Stimulated activated memory B cell treated with anti-CD40 and anti-IgM and Interleukin-4, amounts not matched to agents 10 μg/mL and 1 μg/mL and 100 μg/mL, for 72 hours (primary cell): ENCODE measurements at places on chromosomes 7 and 10.

DNA sequence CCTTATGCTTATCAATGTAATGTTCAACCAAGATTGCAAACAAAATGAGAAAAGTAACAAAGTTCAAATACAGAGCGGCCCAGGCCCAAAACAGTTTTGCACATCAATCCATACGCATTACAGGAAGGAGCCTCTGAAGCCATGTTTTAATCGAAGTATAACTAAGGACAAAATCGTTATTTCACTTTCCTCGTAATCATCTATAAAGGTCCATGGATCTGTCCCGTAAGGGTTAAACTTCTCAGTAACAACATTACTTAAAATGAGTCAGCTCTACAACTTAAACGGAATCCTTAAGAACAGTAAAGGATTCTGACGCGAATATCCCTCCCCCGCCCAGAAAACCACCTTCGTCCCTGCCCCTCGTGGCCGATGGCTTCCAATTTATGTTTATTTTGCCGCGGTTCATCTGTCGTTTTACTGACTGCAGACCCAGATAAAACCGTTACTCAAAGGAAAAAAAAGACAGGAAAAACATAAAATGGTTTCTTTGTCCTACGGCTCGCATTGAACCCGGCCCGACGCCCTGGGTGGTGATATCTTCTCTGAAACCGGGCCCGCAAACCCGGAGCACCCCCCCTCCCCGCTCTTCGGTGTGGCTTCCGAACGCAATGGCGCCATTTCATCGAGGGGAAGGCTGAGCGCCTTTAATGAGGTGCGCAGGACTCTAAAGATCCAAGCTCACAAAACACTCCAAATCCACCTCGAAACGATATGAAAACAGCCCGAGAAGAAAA, 1.1 kb downstream of the HNRNPA2B1 start:
- no peak for ATAC-seq
- H3K4me1 ChIP-seq, result peaks cover 50% of the 10 kb centered on the region
- H3K4me3 ChIP-seq, result peak overlapping the region; percentile 100
- H3K36me3 ChIP-seq, result peaks cover 64% of the 10 kb centered on the region
- H3K27me3 ChIP-seq, result no peaks in the 10 kb centered on the region
- H3K27ac ChIP-seq, result peak overlapping the region; percentile 100

DNA sequence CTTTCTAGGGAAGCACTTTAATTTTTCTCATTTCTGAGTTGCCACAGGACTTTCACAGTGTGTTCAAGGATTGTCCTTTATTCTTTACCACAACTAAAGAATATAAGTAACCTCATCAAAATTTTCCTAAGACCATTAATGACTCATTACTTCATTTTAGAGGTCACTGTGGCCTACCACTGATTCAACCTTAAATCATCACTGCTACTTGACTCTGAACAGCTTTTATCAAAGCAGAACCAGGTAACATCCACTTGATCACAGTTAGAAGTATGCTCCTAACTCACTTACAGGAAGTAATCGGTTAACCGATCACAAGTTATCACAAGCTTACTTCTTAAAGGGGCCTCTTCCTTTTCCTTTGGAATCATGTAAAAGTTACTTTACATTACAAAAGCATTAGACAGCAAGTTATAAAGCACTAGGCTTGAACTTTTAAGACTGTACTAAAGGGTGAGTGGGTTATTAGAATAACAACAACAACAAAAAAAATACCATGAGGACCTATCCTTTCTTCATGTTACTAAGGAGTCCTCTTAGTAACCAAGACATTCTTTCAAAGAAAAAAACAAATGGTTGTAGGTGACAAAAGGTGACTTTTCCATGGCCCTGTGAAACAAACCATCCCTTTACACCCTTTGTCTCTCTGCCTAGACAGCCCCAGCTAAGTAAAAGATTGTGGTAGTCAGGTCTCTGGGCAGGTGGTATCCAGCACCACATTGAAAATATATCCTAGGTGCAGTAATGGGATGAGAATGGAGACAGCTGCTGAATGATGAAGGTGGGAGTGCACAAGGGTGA, 40.0 kb upstream of the PDK4 start:
- H3K27ac ChIP-seq, result no peak overlapping the region
- no peaks in the 10 kb centered on the region for H3K36me3 ChIP-seq
- peak; percentile 74 for ATAC-seq
- no peaks in the 10 kb centered on the region for H3K27me3 ChIP-seq

- no peak overlapping the region for H3K4me3 ChIP-seq
- no peaks in the 10 kb centered on the region for H3K36me3 ChIP-seq
- H3K27ac ChIP-seq, result no peak overlapping the region
- no peaks in the 10 kb centered on the region for H3K27me3 ChIP-seq
- ATAC-seq, result no peak
- no peaks in the 10 kb centered on the region for H3K4me1 ChIP-seq
These were observed 155.1 kb upstream of the NEBL start for GRCh38 chr10:21052072-21052708.

DNA sequence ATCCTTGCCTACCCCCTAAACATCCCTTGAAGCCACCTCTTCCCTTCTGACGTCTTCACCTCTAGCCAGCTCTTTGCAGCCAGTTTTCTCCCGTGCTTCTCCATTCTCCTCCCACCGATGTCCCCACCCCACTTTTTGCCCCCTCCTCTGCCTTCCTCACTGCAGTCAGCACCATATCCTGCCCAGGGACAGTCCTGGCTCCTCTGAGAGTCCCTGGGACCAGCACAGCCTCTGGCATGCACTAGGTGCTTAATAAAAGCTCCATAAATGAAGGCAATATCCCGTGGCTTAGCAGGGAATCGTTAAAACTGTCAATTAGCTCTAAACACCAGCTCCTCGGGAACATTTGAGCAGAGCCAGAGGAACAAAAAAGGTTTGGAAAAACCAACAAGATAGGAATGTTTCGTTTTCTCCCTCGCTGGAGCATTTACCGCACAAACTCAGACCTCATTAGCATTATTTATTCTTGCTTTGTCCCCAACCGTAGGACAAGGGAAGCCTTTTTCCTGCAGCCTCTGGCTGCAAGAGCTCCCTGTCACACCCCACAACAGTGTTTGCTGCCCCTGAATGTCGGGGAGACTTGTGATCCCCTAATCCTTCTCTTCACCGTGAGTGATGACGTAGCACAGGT, 16.1 kb downstream of the MYL10 start:
- H3K36me3 ChIP-seq, result no peaks in the 10 kb centered on the region
- no peaks in the 10 kb centered on the region for H3K4me1 ChIP-seq
- peaks cover 62% of the 10 kb centered on the region for H3K27me3 ChIP-seq
- no peak overlapping the region for H3K27ac ChIP-seq
- no peak overlapping the region for H3K4me3 ChIP-seq
- ATAC-seq, result no peak

DNA sequence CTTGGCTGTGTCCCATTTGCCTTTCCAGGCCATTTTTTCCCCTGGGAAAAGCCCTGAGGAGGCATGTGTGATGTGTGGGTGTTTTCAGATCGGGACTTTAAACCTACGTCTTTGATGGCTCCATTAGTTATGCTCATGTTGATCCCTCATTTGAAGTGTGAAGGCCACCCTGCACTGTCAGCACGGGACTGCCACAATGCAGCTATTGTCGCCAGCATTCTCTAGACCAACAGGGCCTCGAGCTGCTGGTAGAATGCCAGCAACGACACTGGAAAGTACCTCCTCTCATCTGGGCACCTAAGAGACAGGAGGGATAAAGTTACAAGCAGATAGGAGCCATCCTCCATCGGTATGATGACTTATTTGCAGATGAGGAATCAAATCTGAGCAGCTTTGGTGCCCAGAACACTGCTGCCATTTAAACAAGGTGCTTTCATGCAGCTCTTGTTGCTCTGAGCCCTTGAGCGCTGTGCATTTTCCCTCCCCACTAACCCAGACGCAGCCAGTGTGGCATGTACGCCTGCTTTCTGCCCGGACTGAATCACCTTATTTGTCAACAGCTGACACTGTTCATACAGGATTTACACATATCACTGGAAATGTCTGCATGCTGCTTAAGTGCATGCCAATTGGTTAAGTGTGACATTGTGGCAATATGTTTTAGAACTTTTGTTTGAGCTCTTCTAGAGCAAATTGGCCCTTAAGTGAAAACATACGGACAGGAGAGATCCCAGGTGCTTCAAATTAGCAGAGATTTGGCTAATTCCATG, 175.0 kb upstream of the PITRM1 start:
- H3K27ac ChIP-seq, result no peak overlapping the region
- no peak for ATAC-seq
- H3K27me3 ChIP-seq, result peaks cover 47% of the 10 kb centered on the region
- H3K4me3 ChIP-seq, result no peak overlapping the region
- H3K4me1 ChIP-seq, result peaks cover 6% of the 10 kb centered on the region

DNA sequence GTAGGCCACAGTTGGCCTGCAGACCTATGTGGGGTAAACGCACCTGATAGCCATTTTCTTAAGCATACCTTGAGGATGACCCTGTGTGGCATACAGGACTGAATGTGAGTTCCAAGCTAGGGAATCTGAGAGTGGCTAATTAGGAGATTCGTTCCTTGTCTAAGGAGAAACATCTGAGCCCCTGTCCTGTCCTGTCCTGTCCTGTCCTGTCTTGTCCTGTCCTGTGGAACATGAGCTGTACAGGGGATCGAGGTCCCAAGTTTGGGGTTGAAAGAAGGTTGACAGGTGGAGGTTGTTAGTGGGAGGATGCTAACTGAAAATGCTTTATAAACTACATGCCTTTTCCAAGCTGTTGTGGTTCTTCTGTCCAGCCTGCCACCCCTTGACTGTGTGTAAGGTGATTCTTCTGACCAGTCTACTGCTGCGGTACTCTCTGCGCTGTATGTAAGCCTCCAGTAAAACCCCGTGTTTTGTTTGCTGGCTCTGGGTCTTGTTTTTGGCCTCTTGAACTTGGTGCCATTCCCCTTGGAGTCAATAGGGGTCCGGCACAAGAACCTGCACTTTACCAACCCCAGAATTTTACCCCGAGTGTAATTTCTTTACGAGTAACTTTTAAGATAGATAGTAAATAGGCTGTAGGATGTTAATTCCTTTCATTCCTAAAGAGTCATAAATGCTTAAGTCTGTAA, 26.4 kb downstream of the ZNRF2 start:
- H3K4me3 ChIP-seq, result no peak overlapping the region
- no peaks in the 10 kb centered on the region for H3K36me3 ChIP-seq
- H3K27me3 ChIP-seq, result no peaks in the 10 kb centered on the region
- H3K27ac ChIP-seq, result peak overlapping the region; percentile 36
- no peak for ATAC-seq
- peaks cover 56% of the 10 kb centered on the region for H3K4me1 ChIP-seq

DNA sequence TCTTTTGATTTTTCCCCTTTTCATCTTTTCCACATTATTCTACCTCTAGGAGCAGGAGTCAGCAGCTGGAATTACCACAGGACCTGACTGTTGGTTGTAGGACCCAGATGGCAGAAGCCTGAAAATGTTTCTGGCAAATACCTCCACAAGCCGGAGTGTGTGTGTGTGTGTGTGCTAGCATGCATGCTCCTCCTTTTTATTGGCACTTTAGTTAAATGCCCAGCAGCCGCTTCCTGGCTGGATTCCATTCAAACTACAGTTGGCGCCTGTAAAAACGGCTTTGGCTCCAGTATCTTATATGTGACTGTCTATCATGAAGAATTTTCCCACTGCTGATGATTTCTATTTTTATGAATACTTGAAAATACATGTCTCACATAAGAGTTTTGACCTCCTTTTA, 319.7 kb upstream of the SP4 start:
- peaks cover 8% of the 10 kb centered on the region for H3K27me3 ChIP-seq
- H3K4me1 ChIP-seq, result no peaks in the 10 kb centered on the region
- H3K4me3 ChIP-seq, result no peak overlapping the region
- no peak for ATAC-seq

DNA sequence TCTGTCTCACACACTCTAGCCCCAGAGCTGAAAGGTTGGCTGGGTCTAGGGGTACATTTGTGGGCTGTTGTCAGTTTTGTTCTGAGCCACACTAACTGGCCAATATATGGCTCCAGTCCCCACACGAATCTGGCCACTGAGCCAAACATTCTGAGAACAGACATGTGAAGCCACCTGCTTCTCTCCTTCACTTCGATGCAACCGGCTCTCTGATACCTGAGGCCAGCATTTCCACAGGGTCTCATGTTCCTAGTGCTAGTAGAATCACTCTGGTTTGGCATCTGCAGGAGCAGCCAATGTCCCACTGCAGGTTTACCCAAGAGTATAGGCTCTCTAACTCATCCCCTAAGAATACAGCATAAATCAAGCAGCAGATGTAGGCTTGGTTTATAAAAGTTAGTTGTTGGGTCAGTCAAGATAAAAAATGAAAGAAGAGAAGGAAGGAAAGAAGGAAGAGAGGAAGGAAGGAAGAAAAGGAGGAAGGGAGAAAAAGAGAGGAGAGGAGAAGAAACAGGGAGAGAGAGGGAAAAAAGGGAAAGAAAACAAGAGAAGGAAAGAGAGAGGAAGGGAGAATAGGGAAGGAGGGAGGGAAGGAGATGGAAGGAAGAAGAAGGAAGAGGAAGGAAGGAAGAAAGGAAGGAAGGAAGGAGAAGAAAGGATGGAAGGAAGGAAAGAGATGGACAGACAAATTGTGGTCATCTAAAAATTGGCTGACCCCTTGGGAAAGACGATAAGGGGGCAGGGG, 75.1 kb downstream of the STRA8 start:
- H3K27me3 ChIP-seq, result peaks cover 30% of the 10 kb centered on the region
- H3K27ac ChIP-seq, result no peak overlapping the region
- no peaks in the 10 kb centered on the region for H3K4me1 ChIP-seq
- no peak overlapping the region for H3K4me3 ChIP-seq
- H3K36me3 ChIP-seq, result no peaks in the 10 kb centered on the region
- no peak for ATAC-seq

DNA sequence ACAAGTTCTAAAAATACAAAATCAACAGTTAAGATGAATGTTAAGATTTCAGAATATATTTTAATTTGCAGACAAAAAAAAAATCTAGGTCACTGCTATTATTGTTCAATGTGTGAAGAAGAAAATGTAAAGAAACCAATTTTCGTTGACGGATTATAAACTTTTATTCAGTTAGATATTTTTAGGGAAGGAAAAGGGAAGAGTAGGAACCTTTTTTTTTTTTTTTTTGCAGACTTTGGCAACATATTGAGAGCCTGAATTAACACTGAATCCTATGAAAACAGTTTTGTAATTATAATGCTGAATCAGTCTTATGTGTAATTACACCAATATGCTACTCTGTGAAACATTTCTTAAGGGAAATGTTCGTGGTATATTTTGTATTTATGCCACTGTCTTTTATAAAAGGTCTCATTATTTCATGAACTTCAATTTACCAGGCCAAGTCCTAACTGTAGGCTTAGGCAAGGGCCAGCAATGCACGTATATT, 106.3 kb downstream of the ST8SIA6 start:
- no peak for ATAC-seq
- no peaks in the 10 kb centered on the region for H3K4me1 ChIP-seq
- H3K27ac ChIP-seq, result no peak overlapping the region
- H3K36me3 ChIP-seq, result no peaks in the 10 kb centered on the region
- H3K27me3 ChIP-seq, result peaks cover 22% of the 10 kb centered on the region

- no peak overlapping the region for H3K27ac ChIP-seq
- no peaks in the 10 kb centered on the region for H3K27me3 ChIP-seq
- no peak for ATAC-seq
- no peaks in the 10 kb centered on the region for H3K4me1 ChIP-seq
These were observed 69.8 kb downstream of the DOCK4 start for GRCh38 chr7:112136271-112137008.

GRCh38 chr10:98098247-98098646, 36.2 kb upstream of the R3HCC1L start:
- no peaks in the 10 kb centered on the region for H3K4me1 ChIP-seq
- H3K27me3 ChIP-seq, result peaks cover 23% of the 10 kb centered on the region
- H3K4me3 ChIP-seq, result no peak overlapping the region
- no peak for ATAC-seq
- H3K36me3 ChIP-seq, result no peaks in the 10 kb centered on the region
- H3K27ac ChIP-seq, result no peak overlapping the region

GRCh38 chr10:113979409-113979808, 64.3 kb upstream of the ADRB1 start:
- H3K27me3 ChIP-seq, result peaks cover 24% of the 10 kb centered on the region
- ATAC-seq, result no peak
- no peak overlapping the region for H3K27ac ChIP-seq
- no peaks in the 10 kb centered on the region for H3K36me3 ChIP-seq

- H3K27me3 ChIP-seq, result no peaks in the 10 kb centered on the region
- ATAC-seq, result no peak
- no peak overlapping the region for H3K4me3 ChIP-seq
- H3K36me3 ChIP-seq, result no peaks in the 10 kb centered on the region
These were observed 454.2 kb upstream of the AKR1E2 start for GRCh38 chr10:4371691-4372295.
